ENCODE measurements at places on chromosomes 4 and X.

DNA sequence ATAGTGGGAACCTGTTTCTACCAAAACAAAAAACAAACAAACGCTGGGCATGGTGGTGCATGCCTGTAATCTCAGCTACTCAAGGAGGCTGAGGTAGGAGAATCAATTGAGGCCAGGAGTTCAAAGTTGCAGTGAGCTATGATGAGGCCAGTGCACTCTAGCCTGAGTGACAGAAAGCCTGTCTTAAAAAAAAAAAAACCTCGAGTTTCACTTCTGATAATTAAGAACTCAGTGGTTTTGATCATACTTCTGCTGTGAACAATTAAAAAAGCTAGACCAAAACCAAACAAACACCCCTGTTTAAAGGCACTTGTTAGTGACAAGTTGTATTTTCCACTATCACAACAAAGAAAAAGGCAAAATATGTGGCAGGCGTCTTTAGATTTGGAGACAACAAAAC is 15.0 kb upstream of the UBE2D3 start:
- no peak for DNase-seq

DNA sequence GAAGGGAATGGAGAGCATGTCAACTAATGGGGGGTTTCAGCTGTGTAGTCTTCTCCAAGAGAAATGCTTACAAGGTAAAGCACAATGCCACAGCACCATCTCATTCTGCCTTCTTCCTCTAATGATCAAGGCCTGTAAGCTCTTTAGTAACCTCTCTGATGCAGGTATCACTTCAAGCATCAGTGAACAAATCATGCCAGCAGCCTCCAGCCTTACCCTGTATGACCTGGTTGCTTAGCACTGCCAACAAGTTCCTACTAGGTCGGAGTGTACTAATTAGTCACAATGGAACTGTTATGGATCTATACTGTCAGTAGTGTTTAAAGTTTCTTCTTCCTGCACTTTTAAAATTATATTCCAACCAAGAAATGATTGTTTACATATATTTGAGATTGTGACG is 197.7 kb downstream of the GRID2 start:
- DNase-seq = no peak

- DNase-seq = no peak
These were observed 63.2 kb downstream of the SEPSECS start for GRCh38 chr4:25096981-25097443.

GRCh38 chr4:8067945-8068896 is 90.4 kb downstream of the ABLIM2 start:
- DNase-seq = no peak

DNA sequence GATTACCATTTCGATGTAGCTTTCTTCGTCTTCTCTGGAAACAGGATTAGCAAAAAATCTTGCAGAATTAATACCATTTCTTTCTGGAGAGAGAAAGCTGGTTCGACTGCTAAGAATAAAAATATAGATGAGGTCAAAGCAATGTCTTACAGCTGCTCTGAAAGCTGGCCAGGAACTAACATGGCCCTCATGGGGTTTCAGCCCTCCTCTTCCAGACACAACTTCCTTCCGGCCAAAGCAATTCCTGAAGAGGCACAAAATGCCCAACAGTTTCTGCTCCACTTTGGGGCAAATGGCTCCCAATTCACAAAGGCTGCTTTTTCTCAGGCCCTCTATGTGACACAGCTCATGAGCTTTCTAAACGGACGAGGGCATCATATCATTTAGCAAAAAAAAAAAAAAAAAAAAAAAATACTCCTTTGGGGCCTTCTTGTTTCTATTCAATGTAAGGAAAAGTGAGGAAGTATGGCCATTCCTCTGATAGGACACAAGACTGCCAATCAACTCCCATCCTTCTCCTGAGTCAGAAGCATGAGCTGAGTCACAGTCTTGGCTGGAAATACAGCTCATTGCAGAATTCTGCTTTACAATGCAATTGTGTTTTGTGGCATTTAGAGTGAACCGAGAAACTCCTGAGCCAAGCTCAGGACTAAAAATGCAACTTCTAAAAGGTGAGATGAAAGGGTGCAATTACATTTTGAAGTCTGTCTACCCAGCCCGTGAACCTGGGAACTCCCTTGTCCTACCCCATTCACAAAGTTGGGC is 42.7 kb upstream of the CTAG2 start:
- no peak for DNase-seq

GRCh38 chr4:81166458-81167160 is 48.4 kb downstream of the PRKG2 start:
- no peak for DNase-seq

DNA sequence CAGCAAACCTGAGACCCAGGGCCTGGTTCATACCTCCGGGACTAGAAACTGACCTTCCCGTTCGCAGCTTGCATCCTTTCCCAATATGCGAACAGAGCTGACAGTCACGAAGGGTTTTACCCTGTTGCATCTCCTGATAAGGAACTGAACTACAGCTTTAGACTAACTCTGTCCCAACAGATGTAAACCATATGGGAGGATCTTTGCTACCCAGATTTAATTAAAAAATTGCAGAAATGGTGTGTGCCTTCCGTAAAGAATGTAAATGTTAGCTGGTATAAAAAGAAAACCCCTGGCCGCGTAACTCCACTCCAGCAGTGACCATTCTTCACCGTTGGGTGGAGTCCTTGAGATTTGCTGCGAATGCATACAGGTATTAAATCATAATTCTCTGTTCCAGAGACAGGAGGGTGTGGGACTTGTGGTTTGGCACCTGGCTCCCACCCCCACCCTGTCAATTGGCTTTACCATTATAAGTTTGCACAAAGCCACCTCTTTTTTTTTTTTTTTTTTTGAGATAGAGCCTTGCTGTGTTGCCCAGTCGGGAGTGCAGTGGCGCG is 40.6 kb upstream of the SORCS2 start:
- no peak for DNase-seq

DNA sequence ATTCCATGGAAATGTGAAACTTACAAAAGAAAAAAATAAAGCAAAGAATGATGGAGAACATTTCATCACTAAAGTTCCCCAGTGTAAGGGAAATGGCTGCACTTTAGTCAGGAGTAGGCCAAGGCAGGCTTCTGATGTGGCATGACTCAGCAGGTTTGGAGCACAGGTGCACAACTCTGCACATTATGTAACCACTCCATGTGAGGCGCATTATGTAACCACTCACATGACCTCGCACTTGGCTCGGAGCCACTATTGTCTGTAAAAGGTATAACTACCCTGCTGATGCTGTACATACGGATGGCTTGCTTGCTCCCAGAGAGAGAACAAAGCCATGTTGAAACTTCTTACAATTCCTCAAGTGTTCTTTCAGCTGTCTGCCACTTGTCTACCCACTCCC is 727.6 kb downstream of the TRAM1L1 start:
- no peak for DNase-seq

GRCh38 chrX:119880076-119880475 is 8.4 kb downstream of the NDUFA1 start:
- no peak for DNase-seq

DNA sequence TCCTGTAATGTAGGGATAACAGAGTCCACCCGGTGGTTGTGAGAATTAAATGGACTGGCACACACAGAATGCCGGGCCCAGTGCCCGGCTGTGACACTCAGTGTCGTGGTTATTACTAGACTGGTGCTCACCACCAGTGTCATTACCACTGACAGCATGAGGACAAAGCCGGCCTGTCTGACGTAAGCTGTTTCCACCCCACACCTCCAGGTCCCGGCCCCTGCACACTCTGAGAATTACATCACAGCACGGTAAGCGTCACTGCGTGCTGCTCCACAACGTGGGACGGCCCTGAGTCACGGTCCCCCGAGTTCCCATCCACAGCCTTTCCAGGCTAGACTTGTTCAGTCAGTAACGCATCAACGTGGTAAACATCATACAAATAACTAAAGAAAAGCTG is 22.9 kb downstream of the FAT1 start:
- DNase-seq = no peak

GRCh38 chr4:107640197-107640596 is 79.8 kb downstream of the PAPSS1 start:
- no peak for DNase-seq

GRCh38 chr4:171954650-171955049 is 141.4 kb downstream of the GALNTL6 start:
- no peak for DNase-seq
